ENCODE measurements at places on chromosomes 7 and 10.

GRCh38 chr10:116761883-116762282 is 19.5 kb upstream of the HSPA12A start:
- H3K4me3 ChIP-seq = no peak overlapping the region
- no peaks in the 10 kb centered on the region for H3K36me3 ChIP-seq
- H3K4me1 ChIP-seq = no peaks in the 10 kb centered on the region
- no peak for DNase-seq

- no peaks in the 10 kb centered on the region for H3K27me3 ChIP-seq
- no peak overlapping the region for H3K4me3 ChIP-seq
- DNase-seq = no peak
- peaks cover 20% of the 10 kb centered on the region for H3K4me1 ChIP-seq
- no peak overlapping the region for H3K27ac ChIP-seq
Measured at GRCh38 chr7:76050545-76050944, 2.6 kb downstream of the MDH2 start.

- no peaks in the 10 kb centered on the region for H3K27me3 ChIP-seq
- no peaks in the 10 kb centered on the region for H3K36me3 ChIP-seq
- H3K27ac ChIP-seq = no peak overlapping the region
Measured at GRCh38 chr10:127577376-127578258, 28.5 kb downstream of the NPS start.

DNA sequence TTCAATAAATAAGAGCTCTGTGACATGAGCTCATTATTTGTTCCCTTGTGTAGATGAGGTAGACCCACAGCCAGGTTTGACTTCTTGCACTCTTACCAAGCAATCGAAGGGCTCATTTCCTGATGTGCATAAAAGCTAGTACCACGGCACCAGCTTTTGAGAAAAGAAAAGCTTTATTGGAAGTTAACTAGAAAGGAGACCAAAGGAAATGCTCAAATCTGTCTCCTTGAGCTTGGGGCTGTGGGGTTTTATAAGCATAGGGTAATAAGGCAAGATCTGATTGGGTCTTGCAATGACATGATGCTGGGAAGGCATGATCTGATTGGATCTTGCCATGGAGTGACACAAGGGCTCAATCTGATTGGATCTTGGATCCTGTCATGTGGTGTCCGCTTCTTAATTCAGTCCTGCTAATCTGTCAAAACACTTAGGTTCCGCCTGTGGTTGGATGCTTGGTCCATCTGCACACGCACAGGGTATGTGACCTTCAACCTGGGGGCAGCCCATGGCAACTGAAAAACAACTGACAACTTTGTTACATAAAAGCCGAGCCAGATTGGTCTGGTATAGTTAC is 47.8 kb upstream of the FRMD4A start:
- DNase-seq = no peak
- H3K36me3 ChIP-seq = no peaks in the 10 kb centered on the region
- H3K27me3 ChIP-seq = no peaks in the 10 kb centered on the region
- H3K27ac ChIP-seq = no peak overlapping the region
- peaks cover 15% of the 10 kb centered on the region for H3K4me1 ChIP-seq

DNA sequence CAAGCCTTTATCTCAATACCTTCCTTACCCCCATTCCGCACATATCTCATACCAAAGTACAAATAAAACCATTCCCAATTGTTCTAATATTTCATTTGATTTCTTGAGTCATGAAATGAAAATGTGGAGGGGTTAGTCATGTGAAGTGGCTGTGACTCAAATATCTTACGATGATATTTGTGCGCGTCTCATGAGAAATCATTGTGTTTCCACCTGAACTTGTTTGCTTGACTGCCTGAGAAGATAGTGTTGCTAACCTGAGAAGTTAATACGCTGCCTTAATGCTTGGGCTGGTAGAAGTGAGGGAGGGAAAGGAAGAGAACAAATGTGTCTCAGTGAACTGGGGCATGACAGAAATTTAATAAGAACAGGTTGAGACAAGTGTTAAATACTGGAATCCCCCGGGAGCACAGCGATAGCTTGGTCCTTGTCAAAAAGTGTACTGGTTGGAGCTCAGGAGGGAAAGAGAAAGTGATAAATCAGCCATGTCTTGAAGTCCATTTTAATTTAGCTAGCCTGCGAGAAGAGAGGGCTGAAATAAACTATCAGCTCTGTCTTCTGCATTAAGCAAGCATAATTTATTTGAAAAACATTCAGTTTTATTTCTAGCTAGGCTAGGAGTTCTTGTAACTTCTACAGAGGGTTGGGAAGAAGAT is 7.2 kb upstream of the EPHA1 start:
- no peaks in the 10 kb centered on the region for H3K36me3 ChIP-seq
- no peak overlapping the region for H3K4me3 ChIP-seq
- peaks cover 3% of the 10 kb centered on the region for H3K4me1 ChIP-seq
- DNase-seq = no peak
- no peak overlapping the region for H3K27ac ChIP-seq

- H3K4me1 ChIP-seq = peaks cover 77% of the 10 kb centered on the region
- H3K27ac ChIP-seq = no peak overlapping the region
- no peaks in the 10 kb centered on the region for H3K27me3 ChIP-seq
- H3K4me3 ChIP-seq = peak overlapping the region; percentile 22
- no peak for DNase-seq
Measured at GRCh38 chr10:104334965-104335650, 3.2 kb downstream of the ITPRIP start.

Measured in CD8-positive, alpha-beta memory T cell (primary cell).